CD4-positive, alpha-beta T cell (primary cell): ENCODE measurements at places on chromosomes 6 and 20. TPM values are rescaled to one million over a fixed set of nuclear protein-coding genes. Genes with fewer than 3 reads are reported as not detected.

The WFDC9 gene
- total RNA-seq: not detected

The STX7 gene
- 4.3 TPM for total RNA-seq

The IMPG1 gene
- total RNA-seq: not detected

The MANEA gene
- 8.0 TPM for total RNA-seq

The GTSF1L gene
- total RNA-seq: not detected

DNA sequence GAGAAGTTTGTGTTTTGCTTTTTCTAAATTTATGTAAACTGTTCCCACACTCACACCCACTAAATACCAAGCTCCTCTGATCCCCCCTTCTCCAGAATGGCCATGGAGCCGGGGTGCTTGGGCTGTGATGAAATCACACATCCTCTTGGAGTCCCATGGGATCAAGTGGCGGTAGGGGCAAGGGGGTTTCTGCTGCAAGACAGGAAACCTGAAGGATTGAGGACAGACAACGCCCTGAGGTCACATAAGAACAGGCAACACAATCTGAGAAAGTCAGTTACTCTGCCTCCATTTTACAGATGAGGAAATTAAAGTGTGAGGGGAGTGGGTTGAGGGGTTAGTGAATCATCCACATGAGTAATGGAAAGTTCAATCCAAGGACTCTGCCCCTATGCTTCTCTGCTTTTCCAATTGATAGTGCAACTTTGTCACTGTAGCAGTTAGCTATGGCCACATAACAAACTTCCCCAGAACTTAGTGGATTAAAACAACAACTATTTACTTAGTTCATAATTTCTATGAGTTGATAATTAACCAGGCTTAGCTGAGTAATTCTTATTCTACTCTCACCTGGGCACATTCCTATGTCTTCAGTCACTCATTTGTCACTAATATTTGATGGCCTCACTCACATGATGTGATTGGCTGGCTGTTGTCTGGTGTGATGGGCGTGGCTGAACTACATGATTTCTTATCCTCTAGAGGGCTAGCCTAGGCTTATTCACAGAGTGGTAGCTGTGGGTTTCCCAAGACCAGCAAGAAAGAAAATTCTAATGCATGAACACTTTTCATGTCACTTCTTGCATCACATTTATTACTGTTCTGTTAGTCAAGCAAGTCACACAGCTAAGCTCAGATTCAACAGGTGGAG lies 311.1 kb upstream of the RNF24 start:
- no peak for DNase-seq

DNA sequence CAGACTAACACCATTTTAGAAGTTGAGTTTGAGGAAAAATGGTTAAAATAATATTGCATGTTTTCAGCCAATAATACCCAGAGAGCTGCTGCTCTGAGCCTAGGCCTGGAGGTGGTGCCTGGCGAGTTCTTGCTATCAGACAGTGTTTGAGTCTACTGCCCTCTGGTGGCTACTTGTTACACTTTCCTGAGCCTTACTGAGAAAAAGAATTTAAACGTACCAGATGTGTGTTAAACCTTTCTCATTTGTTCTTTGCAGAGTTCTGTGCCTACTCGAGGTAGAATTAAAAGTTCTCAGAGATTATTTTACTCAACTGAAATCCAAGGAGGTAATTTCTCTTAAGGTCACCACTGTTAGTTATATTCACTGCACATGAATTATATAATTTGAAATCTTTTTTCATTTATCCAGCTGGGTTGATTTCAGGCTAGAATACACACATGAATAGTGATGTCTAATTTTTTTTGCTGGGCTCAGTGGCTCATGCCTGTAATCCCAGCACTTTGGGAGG lies 38.2 kb downstream of the SHLD1 start:
- peak; percentile 86 for DNase-seq

- no peak for DNase-seq
These were observed 280.4 kb downstream of the FOXC1 start for GRCh38 chr6:1890071-1890470.

- DNase-seq: no peak
These were observed 69.9 kb downstream of the HACE1 start for GRCh38 chr6:104789770-104790190.

DNA sequence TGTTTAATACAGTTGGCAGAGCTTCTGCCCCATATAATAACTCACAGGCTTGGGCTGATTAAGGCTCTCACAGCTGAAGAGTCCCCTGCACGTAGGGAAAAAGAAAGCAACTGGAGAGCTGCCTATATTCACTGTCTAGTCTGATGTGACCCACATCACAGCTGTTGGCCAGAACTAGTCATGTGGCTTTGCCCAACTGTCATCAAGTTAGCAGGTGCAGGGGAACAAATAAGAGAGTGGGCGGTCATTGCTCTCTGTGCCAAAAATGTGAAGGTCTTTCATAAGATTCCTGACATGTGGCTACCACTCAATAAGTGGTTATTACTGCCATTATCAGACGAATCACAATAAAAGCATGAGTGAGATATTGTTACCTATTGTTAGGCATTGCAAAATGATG lies 665.2 kb downstream of the DOK5 start:
- DNase-seq: no peak

DNA sequence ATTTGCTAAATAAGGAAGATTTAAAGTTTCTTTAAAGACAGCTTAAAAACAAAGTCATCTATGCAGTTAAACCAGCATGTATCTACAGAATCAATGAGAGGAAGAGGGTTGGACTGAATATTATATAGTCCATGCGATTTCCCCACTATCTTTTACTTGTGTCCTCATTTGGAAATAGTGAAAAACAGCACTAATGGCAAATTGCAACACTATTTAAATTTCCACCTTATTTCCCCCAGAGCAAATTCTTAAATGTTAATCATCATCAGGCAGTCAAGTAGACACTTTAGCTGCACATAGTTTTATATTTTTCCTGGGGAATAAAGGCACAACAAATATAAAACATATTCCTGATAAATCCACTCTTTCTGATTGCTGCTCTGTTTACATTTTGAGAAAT lies 114.6 kb downstream of the LCA5 start:
- no peak for DNase-seq

DNA sequence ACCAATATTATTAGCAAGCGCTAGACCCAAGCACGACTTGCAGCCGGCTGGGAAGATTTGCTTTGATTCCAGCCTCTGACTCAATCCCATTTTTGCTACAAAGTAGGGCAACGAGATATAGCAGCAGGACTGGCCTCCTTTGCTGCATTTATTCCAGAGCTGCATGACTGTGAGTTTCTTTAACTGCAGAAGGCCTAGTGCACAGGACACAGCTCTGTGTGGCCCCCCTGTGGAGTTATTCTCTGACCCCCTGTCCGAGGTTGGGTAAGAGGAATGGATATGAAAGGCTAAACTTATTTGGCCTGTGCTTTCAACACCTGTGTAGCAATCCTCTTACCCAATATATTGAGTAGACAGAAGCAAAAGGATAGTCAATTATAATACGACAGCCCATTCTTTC lies 133.3 kb upstream of the SPTLC3 start:
- no peak for DNase-seq

DNA sequence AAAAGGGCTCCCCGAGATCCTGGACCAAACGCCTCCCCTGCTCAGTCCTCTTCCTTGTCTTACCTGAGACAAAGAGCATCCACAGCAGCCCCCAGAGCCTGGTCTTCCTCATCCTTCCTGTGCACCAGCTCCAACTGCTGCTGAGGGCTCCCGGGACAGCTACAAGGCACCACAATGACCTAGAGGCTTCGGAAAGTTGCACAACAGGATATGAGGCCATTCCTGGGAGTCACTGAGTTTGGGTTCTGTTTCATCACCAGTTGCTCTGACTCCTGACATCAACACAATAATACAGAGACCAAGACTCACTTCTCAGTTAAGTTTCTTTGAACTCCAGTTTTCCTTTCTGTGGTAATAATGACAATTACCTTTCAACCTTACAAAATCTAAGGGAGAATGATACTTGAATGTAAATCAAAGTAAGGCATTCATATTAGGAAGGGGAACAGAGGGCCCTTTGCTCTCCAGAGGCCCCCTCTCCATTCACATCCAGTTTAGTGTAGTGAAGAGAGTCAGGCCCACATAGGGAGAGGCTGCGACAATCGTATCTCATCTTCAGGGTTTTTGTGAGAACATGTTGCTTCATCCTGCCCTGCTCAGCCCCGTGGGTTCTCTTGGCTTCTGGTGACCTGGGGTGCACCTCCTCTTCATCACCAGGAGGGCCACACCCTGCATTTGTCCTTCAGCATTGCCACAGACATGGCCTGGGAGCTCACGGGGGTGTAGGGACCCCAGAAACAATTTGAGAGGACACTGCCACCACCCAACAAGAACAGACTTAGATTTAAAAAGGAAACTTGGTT lies at the start of gene TREM1:
TREM1 (minus strand) TSS at position 139 of the 803 bp plus-strand sequence; CDS start at position 112, 27 bp downstream.
- DNase-seq: no peak

GRCh38 chr6:133648581-133648980 lies 240.3 kb upstream of the TCF21 start:
- no peak for DNase-seq

DNA sequence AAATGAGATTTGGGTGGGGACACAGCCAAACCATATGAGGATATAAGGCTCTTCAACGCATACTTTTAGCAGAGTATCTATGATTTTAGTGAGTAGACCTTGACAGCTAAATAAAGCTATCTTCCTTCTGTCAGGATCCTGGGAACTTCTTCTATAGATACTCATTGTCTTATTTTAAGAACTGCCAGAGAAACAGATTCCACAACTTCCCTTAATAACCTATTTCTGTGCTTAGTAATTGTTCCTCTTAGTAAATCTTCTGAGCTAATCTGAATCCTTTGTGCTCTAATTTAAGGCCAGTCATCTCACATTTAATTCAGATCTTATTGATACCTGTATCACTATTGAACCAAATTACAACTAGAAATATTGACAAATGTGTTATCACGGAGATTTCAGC lies 64.0 kb upstream of the CEP85L start:
- DNase-seq: no peak

DNA sequence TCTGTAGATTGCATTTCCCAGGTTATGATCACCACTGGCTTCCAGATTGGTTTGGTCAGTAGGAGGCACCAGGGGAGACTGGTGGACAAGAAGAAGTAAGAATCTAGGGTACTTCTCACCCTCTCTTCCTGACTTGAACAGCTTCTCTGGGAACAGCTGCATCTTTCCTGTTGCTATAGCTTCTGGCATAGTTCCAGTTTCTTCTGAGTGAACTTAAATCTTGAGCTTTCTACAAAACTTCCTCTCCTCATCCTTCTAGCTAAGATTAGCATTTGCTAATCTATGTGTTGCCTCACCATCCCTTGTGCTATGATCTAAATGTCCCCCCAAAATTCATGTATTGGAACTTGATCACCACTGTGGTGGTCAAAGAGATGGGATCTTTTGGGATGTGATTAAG lies 724.6 kb downstream of the UTRN start:
- DNase-seq: no peak

GRCh38 chr6:51468704-51469103 lies 618.7 kb downstream of the PKHD1 start:
- DNase-seq: no peak

DNA sequence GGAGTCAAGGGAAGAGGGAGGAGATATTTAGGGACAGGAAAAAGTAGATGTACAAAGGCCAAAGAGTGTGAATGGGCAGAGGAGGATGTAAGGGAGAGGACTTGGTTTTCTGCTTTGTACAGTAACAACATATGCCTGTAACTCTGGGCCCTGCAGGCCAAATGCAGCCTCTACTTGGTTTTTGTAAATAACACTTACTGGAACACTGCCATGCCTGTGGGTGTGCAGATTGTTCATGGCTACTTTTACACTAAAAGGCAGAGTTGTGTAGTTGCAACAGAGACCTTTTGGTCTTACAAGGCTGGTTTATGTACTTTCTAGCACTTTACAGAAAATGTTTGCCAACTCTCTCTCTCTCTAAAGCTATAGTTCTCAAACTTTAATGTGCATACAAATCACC lies 157.1 kb downstream of the PHACTR1 start:
- no peak for DNase-seq

- no peak for DNase-seq
These were observed 262.0 kb upstream of the CDH4 start for GRCh38 chr20:60990061-60990460.

GRCh38 chr20:32623667-32624157 lies 38.6 kb upstream of the NOL4L start:
- DNase-seq: no peak

GRCh38 chr20:4427940-4428586 lies 293.6 kb upstream of the PRND start:
- DNase-seq: no peak

DNA sequence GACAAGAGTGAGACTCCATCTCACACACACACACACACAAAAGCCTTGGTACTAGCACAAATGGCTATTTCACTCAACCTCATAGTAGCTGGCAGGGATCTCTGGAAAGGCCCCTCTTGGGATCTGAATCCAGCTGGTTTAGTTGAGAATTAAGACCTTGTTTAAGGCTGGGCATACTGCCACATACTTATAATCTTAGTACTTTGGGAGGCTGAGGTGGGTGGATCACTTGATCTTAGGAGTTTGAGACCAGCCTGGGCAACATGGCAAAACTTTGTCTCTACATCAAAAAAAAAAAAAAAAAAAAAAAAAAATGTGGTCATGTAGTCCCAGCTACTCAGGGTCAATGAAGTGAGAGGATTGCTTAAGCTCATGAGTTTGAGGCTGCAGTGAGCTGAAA lies 628.3 kb downstream of the MMUT start:
- no peak for DNase-seq

DNA sequence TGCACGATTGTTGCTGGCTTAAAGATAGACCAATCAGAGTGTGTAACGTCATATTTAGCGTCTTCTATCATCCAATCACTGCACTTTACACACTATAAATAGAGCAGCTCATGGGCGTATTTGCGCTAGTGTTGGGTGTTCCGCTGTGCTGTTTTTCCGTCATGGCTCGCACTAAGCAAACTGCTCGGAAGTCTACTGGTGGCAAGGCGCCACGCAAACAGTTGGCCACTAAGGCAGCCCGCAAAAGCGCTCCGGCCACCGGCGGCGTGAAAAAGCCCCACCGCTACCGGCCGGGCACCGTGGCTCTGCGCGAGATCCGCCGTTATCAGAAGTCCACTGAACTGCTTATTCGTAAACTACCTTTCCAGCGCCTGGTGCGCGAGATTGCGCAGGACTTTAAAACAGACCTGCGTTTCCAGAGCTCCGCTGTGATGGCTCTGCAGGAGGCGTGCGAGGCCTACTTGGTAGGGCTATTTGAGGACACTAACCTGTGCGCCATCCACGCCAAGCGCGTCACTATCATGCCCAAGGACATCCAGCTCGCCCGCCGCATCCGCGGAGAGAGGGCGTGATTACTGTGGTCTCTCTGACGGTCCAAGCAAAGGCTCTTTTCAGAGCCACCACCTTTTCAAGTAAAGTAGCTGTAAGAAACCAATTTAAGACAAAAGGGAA lies 57.9 kb downstream of the TRIM38 start:
- peak; percentile 80 for DNase-seq

- DNase-seq: peak; percentile 83
These were observed 39.2 kb downstream of the TRIM27 start for GRCh38 chr6:28884423-28885131.

DNA sequence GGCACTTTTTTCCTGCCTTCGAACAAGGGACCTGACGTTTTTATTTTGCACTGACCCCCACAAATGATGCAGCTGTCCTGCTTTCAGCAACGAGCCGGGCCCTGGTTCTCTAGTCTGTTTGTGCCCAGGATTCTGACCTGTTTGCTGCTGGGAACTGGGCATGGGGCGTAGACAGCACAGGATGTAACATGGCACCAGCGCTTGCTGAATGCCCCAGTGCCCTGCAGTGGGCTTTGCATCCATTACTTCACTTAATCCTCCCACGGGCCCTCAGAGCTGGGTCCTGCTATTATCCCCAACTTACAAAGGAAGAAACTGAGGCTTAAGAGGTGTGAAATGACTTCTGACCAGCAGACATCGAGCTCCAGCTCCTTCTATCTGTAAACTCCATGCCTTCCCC lies 80.4 kb upstream of the PMEPA1 start:
- DNase-seq: no peak
